Progenitor cell of endocrine pancreas (in vitro differentiated cells): ENCODE measurements at places on chromosomes 6 and 20. TPM values are rescaled to one million over a fixed set of nuclear protein-coding genes. Genes with fewer than 3 reads are reported as not detected.

The MYH7B gene
- total RNA-seq: 0.98 and 1.2 TPM in 2 replicates

The ANKRD66 gene
- not detected in 2 replicates for total RNA-seq

The KCNQ5 gene
- 0.53 and 1.0 TPM in 2 replicates for total RNA-seq

The PAK5 gene
- total RNA-seq: 9.7 and 12.2 TPM in 2 replicates

The HNF4A gene
- 71.1 and 72.9 TPM in 2 replicates for total RNA-seq

The IL17A gene
- total RNA-seq: not detected in 2 replicates

The DZANK1 gene
- total RNA-seq: 12.5 and 14.0 TPM in 2 replicates

The CST5 gene
- total RNA-seq: not detected in 2 replicates

The RIPPLY2 gene
- total RNA-seq: not detected in 2 replicates

The BPIFA1 gene
- not detected in 2 replicates for total RNA-seq

The FAM162B gene
- 1.5 and 2.5 TPM in 2 replicates for total RNA-seq

The GRM1 gene
- 0.40 and 0.41 TPM in 2 replicates for total RNA-seq

The CHRNA4 gene
- total RNA-seq: 0.43 and 0.44 TPM in 2 replicates

The SLC12A5 gene
- total RNA-seq: 8.5 and 8.8 TPM in 2 replicates
